NCI-H1417 (cell line): ENCODE measurements at places on chromosomes 16 and 17.
A peak's percentile ranks its signal among the peaks of the same experiment; 100 is the strongest.

DNA sequence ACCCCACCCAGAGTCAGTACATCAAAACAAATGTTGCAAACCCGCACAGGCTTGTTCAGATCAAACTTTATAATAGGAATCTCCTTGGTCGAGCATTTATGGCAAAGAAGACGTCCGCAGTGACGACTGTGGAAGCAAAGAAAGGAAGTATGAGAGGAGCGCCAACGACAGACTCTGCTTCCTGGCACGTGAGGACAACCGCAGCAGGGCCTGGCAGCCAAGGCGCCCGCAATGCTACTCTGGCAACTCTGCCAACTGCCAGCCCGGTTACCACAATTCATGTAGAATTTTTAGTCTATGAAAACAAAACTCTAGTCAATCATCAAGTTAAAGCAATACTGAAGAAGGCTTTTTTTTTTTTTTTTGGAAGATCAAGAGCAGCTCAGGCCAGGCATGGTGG lies 24.8 kb downstream of the CYB5D2 start:
- no peak for DNase-seq

DNA sequence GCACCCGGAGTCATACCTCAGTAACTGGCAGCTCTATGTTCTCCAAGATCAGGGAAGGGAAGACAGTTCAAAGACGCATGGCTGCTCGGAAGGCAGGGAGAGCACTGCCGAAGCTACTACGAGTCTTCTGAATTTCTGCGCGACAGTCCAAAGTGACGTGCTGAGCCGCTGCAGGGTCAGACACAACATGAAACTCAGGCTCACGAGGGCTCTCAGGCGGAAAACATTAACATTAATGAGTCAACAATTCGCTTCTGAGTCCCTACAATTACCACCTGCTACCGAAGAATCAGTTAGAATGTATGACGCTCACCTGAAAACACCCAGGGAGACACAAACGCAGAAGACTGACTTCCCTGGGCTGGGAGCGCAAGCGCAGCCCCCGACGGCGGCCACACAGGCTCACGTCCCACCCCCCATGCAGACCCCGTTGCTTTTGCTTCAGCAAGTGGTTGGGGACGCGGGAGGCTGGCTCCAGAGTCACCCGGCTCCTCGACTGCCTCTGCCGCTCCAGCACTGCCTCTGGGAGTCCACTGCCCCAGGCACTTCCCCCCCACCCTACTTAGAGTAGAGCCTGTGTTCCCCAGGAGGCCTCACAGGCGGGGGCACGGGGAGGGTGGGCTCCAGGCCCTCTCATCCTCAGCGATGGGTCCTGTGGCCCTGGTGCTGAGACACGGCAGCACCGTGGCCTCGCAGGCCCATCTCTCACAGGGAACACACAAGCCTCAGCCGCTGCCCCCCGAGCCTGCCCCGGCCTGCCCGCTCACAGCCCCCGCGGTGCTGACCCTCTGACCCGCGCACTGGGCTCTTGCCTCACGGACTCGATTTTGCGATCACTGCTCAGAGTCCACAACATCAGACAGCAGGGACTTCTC lies 38.9 kb downstream of the LMF1 start:
- DNase-seq = peak; percentile 77

DNA sequence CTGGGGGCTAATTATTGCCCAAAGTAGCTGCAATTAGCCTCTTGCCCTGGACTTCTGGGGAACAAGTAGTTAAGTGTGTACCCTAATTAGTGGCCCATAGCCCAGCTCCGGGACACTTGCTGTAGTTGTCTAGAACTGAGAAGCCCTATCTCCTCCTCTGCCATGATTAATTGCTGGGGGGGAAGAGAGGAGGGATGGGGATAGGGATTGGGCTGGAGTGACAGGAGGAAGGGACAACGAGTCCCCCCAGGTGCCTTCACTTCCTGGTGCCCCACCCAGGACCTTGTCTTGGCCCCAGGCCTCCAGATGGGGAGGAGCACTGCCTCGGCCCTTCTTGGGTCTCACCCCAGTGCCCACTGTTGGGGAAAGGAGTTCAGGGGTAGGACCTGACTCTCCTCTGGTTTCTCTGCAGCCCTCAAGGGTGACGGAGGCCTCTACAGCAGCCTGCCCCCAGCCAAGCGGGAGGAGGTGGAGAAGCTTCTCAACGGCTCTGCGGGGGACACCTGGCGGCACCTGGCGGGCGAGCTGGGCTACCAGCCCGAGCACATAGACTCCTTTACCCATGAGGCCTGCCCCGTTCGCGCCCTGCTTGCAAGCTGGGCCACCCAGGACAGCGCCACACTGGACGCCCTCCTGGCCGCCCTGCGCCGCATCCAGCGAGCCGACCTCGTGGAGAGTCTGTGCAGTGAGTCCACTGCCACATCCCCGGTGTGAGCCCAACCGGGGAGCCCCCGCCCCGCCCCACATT lies 17.4 kb downstream of the NGFR start:
- DNase-seq = no peak

- DNase-seq = no peak
Observed at GRCh38 chr17:80644536-80644935, 99.9 kb downstream of the RPTOR start.

- DNase-seq = peak; percentile 31
Observed at GRCh38 chr17:46943501-46944393, 20.8 kb downstream of the GOSR2 start.

- DNase-seq = no peak
Observed at GRCh38 chr17:44898768-44899073, 524 bp downstream of the EFTUD2 start.

GRCh38 chr17:50517504-50518383 lies 9.5 kb downstream of the MYCBPAP start:
- no peak for DNase-seq

DNA sequence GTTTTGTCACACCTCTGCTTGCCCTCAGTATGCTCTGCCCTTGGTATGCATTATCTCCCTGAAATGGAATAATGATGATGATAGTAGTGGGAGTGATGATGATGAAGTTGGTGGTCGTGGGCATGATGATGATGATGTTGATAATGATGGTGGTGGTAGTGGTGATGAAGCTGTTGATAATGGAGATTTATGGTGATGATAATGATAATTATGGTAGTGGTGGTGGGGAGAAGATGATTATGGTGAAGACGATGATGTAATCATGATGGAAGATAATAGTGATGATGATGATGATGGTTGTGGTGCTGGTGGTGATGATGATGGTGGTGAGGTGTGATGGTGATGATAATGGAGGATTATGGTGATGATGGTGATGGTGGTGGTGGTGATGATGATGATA lies 390.1 kb upstream of the EEF2KMT start:
- DNase-seq = no peak

DNA sequence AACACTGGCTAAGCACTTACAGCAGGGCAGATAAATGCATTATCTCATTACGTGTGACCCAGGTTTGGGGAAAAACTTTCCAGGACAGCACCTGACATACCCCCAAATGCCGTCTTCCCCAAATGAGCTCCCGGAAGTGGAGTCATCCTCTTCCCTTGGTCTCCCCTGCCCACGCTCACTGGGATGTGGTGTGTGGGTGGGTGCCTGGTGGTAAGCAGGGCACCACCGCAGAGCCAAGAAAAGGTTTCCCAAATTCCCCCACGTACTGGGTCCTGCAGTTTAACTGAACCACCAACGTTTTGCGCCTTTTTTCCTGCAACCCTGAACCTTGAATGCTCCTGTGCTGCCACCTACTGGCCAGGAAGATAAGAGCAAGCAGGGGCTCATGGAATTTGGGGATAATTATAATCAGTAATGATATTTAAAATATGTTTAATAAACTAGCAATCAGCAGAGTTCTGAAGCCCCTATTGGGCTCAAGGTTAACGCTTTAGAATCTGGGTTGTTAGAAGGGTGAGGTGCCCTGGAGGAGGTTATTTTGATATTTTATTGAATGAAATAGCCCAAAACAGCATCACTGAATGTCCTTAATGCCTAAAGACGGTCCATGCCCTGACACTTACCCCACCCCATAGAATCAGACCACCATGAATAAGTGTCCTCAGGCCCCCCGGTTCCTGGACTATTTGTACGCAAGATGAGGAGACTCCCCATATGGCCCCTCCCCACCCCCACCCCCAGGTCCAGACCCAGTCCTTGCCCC lies 8.0 kb downstream of the SPPL2C start:
- peak; percentile 57 for DNase-seq

DNA sequence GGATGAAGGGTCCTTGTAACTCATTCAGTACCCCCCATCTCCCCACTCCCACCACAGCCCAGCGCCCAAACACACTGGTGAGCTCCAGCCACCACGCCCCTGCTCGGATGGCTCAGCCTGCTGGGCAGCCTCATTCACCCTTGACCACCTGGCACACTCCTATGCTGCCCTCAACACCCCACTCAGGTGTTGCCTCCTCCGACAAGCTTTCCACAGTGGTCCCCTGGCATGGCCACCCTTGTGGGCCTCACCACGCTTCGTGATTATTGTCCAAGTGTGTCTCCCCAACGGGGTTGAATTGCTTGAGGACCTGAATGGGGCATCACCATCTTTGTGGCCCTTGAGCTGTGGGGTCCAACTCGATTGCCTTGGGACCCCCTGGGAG lies 12.0 kb upstream of the DOC2B start:
- no peak for DNase-seq

GRCh38 chr16:63714876-63715275 lies 1407.0 kb downstream of the CDH11 start:
- DNase-seq = no peak

DNA sequence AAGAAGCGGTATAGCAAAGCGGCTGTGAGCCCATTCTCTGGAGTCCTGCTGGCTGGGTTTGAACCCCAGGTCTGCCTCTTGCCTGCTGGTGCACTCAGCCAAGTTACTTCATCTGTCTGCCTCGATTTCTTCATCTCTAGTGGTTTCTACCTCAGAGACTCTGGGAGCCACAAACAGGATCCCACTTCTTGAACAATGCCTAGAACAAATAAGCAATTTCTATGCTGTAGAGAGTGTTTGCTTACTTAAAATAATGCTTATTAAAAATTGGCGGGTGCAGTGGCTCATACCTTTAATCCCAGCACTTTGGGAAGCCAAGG lies 75.5 kb downstream of the CMIP start:
- DNase-seq = no peak

DNA sequence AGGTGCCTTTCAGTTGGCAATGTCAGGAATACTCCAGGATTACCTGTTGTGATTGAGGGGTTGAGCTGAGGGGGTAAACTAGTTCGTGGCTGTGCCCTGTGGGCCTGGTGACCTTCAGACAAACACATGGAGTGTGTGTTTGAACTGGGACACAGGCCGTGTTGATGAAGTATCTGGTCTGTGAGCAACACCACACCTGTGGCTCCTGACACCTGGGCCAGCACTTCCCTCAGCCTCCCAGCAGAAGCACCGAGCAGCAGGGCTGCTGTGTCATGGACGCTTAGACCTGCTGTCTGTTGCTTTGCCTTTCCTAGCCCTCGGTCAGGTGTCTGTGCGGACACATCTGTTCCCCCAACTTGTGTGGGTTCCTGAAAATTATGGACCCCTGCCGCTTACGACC lies 82.9 kb downstream of the KSR1 start:
- no peak for DNase-seq

DNA sequence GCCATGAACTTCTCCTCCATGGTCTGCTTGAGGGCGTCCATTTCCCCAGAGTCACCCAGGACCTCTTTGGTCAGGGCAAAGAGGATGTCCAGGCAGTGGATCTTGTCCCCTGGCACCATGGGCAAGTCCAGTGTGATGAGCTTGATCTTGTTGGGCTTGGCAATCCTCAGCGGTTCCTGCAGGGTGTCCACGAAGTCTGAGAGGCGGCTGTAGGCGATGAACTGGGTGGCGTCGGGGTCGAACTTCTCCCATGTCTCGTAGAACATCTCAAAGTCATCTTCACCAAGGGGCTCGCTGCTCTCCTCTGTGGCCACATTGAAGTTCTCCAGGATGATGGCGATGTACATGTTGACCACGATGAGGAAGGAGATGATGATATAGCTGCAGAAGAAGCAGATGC lies 9.0 kb upstream of the CD79B start:
- DNase-seq = no peak

GRCh38 chr16:67967958-67968399 lies 458 bp downstream of the SLC12A4 start:
- no peak for DNase-seq

GRCh38 chr17:39231591-39232551 lies 6.1 kb upstream of the STAC2 start:
- DNase-seq = peak; percentile 54

DNA sequence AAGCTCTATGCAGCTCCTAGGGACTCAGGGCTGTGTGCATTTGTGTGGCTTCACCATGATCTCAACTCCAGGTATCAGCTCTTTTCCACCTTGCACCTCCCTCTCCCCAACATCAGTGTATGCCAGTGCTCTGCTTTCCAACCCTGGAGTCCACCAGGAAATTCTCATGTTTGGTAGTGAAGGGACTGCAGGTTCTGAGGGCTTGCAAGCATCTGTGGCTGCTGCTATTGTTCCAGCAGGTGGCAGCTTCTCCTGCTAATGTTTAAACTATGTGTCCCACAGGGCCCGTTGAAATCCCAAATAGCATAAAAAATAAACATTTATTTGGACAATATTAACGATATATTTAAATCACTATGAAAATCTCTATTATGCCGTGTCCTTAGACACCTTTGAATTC lies 82.0 kb downstream of the RGS9 start:
- no peak for DNase-seq

- peak; percentile 18 for DNase-seq
Observed at GRCh38 chr17:35617505-35617904, 30.4 kb downstream of the AP2B1 start.

DNA sequence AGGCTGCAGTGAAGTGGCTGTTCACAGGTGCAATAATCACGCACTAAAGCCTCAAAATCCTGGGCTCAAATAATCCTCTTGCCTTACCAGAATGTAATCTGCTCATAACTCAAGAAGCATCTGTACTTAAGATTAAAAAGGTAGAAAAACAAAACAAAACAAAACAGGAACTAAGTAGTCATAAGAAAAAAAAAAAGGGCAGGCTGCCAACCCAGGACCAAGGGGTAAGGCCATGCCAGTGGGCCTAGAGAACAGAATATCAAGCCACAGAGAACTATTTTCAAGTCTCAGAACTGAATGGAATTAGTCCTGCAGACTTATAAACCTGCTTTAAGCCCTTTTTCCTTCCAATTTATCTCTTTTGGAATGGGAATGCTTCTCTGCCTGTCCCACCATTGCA lies 64.8 kb upstream of the TBC1D3K start:
- no peak for DNase-seq

DNA sequence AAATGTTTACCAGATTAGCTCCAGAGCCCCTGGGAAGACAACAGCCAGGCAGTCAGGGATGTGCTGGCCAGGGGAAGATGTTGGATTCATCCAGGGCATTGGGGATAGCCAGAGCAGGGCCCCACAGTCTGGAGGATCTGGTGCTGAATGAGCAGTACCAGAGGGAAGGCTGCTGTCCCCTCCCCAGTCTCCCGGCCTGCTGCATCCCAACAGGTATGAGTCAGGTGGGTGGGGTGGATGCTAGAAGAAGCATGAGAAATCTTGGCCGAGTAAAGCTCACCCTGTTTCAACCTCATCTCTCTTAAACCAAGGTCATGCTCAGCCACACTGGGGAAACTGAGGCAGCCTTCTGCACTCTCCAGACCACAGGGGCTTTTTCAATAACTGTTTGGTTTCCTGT lies 71.9 kb upstream of the SEC14L1 start:
- no peak for DNase-seq
